ENCODE measurements at places on chromosomes 5 and 9.

GRCh38 chr5:28737682-28738081 lies 1699.3 kb upstream of the CDH9 start:
- DNase-seq = no peak

DNA sequence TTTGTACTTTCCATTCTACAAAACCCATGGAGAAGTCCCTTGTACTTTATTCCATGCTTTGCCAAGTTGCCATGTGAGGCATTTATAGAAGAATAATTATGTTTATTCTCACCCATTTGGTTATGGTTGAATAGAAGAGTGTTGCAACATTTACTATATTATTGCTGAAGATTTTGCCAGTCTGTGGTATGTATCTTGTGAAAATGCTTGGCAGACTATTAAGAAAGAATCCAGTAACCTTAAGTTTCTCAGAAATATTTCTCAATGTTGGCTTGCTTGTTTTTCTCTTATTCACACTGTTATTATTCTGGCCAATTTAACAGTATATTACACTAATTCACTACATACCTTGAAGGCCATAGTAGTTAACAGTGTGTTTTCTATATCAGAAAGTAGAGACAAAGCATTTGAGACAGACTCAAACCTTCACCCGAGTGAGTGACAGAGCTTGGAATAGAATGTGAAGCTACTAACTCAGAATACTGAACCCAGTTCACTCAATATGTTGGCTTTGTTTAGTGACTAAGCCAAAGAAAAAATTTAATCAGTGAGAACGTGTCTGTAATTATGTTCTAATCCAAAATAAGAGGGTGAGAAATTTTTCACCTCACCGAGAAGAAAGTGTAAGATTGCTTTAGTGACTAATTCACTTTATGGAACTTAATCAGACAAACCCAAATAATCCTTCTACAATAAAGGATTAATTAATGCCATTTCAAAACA lies 184.4 kb downstream of the CWC27 start:
- no peak for DNase-seq

- no peak for DNase-seq
These were observed 10.4 kb downstream of the AMACR start for GRCh38 chr5:33997331-33997983.

GRCh38 chr5:179242676-179243075 lies 102.6 kb downstream of the ADAMTS2 start:
- DNase-seq = peak; percentile 3

- no peak for DNase-seq
These were observed 924.9 kb upstream of the DMAC1 start for GRCh38 chr9:8724284-8725018.

DNA sequence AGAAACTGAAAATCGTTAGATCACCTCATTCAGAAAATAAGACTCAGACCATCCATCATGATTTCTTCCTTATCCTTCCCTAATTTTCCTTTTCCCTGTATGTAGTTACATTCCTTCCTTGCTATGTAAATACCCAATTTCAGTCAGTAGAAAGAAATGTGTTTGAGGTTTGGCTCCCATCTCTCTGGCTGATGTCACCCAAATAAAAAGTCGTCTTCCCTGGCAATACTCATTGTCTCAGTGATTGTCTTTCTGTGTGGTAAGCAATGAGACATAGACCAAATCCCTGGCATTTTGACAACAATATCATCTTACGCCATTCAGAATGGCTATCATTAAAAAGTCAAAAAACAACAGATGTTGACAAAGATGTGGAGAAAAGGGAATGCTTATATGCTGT lies 303.9 kb upstream of the EDIL3 start:
- no peak for DNase-seq

- no peak for DNase-seq
These were observed 42.1 kb downstream of the FOCAD start for GRCh38 chr9:20726144-20726543.

DNA sequence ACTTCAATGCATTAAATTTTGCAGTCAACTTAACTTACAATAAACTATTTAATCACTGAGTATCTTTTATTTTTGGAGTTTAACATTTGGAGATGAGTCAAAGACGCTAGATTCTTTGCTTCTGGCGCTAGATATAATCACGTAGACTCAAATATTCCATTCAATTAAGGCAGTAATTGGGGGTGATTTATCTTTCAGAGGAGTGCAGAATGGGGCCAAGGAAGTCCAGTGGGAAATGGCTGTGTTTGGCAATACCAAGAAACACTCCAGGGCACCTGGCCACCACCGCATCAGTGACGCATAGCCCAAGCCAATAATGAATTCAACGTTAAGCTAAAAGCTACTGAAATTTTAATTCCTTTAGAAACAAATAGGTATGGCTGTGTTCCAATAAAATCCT lies 81.2 kb downstream of the PHAX start:
- no peak for DNase-seq

- DNase-seq = no peak
These were observed 547.5 kb downstream of the EBF1 start for GRCh38 chr5:158552241-158552640.

- no peak for DNase-seq
These were observed 17.0 kb downstream of the PBX3 start for GRCh38 chr9:125764198-125764597.

DNA sequence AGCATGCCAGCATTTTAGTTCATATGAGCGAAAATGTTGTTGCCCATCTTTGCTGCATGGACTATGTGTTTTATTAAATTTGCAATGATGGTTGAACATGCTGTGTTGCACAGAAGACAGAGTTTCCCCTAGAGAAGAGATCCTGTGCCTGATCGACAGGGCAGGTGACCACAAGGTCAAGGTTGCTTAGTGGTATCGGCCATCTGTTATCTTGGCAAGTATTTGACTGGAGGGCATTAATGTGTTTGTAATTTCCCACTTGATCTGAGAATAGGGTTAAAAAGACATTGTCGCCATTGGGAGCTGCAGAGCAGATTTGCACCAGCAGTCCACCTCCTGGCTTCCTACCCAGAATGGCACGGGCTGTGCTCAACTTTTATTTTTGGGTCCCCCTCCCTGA lies 1523.6 kb upstream of the WWC1 start:
- no peak for DNase-seq

GRCh38 chr5:66653325-66653724 lies 57.1 kb downstream of the MAST4 start:
- DNase-seq = no peak

GRCh38 chr9:113154946-113155345 lies 4.1 kb downstream of the SLC31A2 start:
- DNase-seq = no peak

GRCh38 chr9:104882086-104882485 lies 45.9 kb downstream of the ABCA1 start:
- DNase-seq = no peak

DNA sequence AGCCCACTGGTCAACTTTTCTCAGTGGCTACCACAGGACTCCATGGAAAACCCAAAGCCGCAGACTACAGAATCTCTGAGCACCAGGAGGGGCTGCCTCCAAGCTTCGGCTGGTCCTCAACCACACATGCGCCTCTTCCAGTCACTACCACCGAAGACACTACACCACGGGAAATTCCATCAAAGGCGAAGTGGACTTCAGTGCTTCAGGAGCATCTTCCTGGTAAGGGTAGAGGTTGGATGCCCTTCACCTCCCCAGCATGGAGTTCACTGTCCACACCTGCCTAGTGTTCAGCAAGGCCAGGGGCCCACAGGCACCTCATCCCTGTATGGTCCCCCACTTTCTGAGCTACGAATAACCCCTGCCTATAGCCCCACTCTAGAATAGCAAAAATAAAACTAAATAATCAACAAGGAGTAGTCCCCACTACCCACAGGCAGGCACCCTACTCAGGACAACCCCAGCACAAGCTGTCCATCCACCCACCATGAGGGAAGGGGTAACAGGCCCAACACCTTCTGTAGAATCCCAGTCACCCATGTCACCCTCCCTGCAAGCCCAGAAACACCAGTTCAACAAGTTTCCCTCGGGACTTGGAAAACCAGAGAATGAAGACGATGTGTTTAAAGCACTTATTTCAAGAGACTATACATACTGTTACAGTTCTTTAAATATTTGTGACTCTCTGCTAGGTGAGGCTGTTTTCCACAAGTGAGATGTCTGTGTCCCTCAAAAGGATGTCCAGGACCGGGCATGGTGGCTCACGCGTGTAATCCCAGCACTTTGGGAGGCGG lies 2.6 kb downstream of the VDAC1 start:
- DNase-seq = no peak

DNA sequence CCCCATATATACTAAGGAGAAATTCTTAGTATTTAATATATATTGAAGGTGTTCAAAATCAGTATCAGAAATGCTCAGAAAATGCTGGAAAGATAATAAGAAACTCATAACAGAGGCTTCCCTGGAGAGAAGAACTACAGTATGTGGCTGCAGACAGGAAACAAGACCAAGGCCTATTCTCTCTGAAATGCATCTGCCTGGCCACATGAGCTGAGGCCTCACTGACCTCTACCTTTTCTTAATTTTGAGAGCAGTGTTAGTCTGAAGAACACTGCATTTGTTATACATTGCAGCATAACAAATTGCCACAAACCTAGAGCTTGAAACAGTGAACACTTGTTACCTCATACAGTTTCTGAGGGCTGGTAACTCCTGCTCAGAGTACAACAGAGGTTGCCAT lies 133.4 kb upstream of the SPEF2 start:
- DNase-seq = no peak

DNA sequence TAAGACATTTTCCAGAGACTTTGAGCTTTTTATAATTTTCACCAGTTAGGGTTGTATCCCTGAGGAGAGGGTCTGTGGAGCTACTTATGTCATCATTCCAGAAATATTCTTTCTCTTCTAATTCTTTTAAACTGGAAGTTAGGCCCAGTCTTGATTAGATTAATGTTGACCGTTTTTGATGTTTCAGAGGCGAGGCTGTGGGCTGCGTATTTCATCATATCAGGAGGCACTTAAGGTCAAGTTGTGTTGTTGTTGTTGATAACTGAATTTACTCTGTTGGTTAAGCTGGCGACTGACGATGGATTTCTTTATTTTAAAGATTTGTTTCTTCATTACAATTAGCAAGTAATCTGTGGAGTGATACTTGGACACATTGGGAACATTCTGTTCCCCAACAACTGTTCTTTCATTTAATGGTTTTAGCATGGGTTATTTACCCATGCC lies 20.1 kb downstream of the IPO11 start:
- no peak for DNase-seq

DNA sequence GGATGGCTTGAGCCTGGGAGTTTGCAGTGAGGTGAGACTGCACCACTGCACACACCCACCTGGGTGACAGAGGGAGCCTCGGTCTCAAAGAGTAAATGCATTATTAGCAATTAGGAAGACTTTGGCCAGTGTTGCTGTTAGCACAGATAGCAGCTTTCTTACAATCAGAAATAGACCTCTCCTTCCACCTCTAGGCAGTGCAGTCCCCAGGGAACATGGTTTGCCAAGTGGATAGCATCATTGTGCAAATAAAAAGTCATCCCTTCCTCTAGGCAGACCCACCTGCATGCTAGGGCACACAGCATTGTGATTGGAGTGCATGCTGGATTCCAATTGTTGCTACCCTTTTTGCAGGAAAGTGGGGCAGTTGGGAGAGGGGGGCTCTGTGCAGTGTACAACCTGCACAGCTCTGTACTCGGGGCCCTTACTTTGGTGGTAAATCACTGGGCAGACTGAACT lies 77.9 kb upstream of the KLF9 start:
- DNase-seq = no peak

DNA sequence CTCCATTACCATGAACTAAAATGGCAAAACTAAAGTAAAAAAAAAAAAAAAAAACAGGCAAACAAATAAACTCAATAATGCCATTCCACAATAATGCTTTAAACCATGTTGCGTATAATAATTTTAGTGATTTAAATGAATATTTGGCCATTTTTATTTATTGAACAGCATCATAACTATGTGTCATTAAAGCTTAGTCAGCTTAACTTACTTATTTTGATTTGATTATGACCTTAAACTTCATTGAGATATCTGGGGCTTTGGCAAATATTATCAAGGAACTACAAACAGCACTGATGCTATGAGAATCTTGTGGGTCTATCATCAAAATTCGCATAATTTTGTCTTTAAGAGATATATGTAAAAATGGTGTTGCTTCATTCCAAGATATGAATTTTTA lies 1610.3 kb upstream of the NUDT12 start:
- no peak for DNase-seq

- no peak for DNase-seq
These were observed 27.9 kb downstream of the CCT5 start for GRCh38 chr5:10277773-10278630.

DNA sequence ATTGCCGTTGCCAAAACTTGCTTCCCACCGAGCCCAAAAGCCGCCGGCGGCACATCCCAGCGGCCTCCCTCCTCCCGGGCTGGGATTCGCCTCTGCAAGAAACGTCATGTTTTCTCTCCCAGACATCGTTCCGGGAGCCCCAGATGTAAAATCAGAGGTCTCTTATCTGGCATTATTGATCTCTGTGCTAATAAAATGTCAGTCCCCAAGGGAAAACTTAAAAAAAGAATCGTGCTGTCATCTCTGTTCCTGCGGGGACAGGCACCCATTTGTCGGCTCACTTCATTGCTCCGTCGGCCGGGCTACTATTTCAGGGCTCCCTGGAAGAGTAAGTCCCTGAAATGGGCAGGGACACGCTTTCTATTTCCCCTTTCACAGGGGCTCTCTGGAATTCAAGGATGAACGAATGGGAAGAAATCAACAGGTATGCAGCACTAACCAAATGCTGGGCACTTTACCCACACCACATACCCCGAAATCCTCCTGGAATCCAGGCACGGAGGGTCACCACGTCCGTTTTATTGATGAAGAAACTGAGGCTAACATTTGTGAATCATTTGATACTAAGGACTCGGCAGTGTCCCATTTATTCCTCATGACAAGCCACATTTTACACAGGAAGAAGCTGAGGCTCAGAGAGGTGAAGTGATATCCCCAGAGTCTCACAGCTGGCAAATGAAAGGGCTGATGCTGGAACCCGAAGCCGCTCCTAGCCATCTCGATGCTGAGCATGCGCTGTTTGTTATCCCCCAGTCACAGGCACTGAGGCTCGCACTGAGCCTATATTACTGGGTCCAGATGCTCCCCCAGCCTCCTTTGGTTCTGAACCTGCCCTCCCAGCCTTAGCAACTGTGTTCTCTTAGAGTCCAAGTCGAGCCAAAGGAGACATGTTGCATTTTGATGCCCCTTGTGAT lies 35.7 kb upstream of the MSX2 start:
- DNase-seq = no peak

Data from upper lobe of left lung (tissue), 6 donors.